ENCODE measurements at places on chromosomes 3 and 15. TPM values are rescaled to one million over a fixed set of nuclear protein-coding genes. Genes with fewer than 3 reads are reported as not detected.

Gene IMPG2
- 0.59 TPM for total RNA-seq

Gene DNAH12
- total RNA-seq = 2.1 TPM

Gene GCNT3
- not detected for total RNA-seq

Gene SLTM
- 119 TPM for total RNA-seq

Gene SLC12A8
- 4.3 TPM for total RNA-seq

Gene CELSR3
- 0.39 TPM for total RNA-seq

Gene SLC51A
- total RNA-seq = 0.49 TPM

Gene C2CD4B
- 7.9 TPM for total RNA-seq

Gene DPPA2
- total RNA-seq = not detected

Gene DOCK3
- total RNA-seq = 0.89 TPM

Gene BUB1B
- total RNA-seq = 17.6 TPM

Gene PIGZ
- total RNA-seq = 1.8 TPM

Gene GOLGA8S
- 0.10 TPM for total RNA-seq

Gene KIF7
- 7.0 TPM for total RNA-seq

Gene SIDT1
- total RNA-seq = 4.4 TPM

Gene HIGD2B
- not detected for total RNA-seq

Gene TRIM42
- total RNA-seq = not detected

Gene CSTA
- 63.8 TPM for total RNA-seq

Gene RAB6B
- total RNA-seq = 1.8 TPM

Gene TBCCD1
- total RNA-seq = 13.9 TPM

Gene ST8SIA2
- total RNA-seq = 3.2 TPM

Gene RAD51
- total RNA-seq = 3.7 TPM

Gene C3orf18
- 7.2 TPM for total RNA-seq

Gene GPR87
- total RNA-seq = 13.3 TPM

Gene FHIT
- 8.9 TPM for total RNA-seq

Gene CACNA2D2
- total RNA-seq = 1.4 TPM

Gene BOC
- total RNA-seq = 70.1 TPM

Gene CSK
- total RNA-seq = 21.4 TPM

Gene CPA3
- total RNA-seq = 34.4 TPM

Gene CHRNA3
- 0.39 TPM for total RNA-seq

Gene SCAANT1
- not detected for total RNA-seq

Gene SNURF
- 19.1 TPM for total RNA-seq

Gene TMC3
- total RNA-seq = 0.20 TPM

Measured in skin of body (tissue), 3 donors.